Stimulated activated CD8-positive, alpha-beta memory T cell treated with anti-CD3 and anti-CD28 coated beads, Interleukin-2, amount 100 ng/mL, for 1 hour (primary cell): ENCODE measurements at places on chromosomes 12 and 14.

DNA sequence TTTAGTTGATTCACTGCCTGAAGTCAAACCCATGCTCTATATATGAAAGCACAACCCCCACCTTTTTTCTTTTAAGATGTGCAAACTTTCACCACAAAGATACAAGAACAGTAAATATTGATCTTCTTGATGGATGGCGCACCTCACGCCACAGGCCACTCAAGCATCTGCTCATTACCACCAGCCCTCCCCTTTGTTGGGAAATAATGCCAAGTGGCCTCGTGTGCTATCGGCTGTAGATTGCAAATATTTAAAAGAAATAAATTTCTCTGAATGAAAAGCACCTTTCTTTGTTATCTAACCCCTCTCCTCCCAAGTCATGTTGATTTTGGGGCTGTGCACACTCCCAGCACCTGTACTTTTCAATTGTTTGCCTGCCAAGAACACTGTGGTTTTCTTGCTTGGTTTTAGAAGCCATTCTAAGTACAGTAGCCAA, 122.7 kb downstream of the C12orf42 start:
- no peak for DNase-seq

DNA sequence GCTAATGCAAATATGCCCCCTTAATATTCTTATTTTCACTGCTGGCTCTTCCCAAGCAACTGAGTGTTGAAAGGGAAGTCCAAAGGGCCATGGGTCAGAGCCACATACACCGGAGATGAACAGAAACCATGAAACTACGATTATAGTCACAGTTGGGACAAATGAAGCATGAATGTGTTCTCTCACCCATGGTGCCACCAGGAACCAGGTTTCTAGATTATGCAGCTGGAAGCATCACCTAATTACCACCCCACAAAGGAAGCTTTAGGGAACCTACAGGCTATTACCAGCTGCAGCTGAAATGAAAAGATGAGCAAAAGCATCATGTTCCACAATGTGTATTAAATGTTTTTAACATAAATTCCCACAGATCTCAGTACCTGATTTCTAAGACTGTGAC, 15.4 kb downstream of the TMTC1 start:
- DNase-seq: no peak

GRCh38 chr12:48121522-48121921, 2.4 kb downstream of the PFKM start:
- DNase-seq: no peak

DNA sequence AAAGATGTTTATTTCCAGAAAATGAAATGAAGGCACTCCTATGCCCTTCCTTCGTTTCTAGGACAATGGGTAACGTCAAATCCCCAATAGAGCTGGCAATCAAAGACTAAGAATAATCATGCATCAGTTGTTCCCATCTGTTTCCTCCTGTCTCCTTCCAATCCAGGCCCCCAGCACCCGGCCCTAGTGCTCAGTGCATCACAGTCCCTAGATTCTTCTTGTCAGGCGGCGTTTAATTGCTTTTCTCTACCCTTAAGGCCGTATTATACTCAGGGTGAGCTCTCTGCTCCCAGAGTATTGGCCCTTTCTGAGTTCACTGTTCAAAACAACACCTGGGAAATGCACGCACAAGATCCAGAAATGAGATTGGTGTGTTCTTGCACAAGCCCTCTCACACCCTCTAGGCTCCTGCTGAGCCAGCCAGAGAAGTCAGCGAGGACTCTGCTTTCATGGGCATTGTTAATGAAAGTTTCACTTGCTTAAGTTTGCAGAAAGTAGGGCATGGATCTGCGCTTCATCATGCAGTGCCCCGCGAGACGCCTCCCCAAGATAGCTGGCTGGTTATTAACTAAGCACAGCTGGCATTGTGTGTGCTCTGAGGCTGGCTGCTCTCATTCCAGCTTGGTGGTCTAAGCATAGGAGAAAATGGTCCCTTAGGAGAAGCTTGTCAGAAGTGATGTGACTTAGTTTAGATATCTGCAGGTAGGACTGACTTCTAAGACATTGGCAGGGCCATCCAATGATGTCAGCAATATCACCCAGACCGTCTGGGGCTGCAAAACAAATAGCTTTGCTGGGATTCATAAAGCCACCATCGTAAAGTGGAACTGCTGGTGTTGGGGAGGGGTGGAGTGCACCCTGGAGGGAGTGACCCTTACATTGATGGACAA, 28.7 kb downstream of the CRACR2A start:
- no peak for DNase-seq
